Pancreas (tissue), 10 donors: ENCODE measurements at places on chromosomes 16 and 17. TPM values are rescaled to one million over a fixed set of nuclear protein-coding genes. Genes with fewer than 3 reads are reported as not detected.

DNA sequence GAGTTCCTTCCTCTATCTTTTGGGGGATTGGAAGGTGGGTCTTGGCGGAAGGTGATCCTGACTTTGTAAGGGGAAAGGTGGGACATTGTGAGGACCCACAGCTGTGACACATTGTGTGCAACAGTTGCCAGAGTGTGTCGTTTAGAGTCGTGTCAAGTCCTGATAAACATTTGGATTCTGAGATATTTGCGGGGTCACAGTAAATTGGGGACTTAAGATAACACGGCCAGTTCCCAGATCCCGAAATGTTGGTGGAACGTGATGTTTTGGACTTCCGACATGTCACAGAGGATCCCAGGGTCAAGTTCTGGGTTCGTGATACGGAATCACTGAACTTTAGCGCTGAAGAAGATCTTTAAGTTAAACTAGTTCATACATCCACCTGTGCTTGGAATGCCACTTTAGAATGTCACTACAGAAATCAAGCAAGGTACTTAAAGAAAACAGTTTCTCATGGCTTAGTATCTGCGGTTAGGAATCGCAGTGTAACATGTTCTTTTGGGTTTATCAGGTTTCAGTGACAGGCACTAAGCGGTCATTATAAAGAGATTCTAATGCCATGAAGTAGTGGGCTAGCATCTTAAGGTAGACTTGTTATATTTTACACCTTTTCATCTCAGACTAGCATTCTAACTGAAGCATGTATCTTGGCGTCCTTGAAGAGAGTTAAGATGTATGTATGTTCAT is 815 bp downstream of the ATAD5 start:
- no peak for DNase-seq
- no peaks in the 10 kb centered on the region for H3K27me3 ChIP-seq
- no peaks in the 10 kb centered on the region for H3K4me1 ChIP-seq

DNA sequence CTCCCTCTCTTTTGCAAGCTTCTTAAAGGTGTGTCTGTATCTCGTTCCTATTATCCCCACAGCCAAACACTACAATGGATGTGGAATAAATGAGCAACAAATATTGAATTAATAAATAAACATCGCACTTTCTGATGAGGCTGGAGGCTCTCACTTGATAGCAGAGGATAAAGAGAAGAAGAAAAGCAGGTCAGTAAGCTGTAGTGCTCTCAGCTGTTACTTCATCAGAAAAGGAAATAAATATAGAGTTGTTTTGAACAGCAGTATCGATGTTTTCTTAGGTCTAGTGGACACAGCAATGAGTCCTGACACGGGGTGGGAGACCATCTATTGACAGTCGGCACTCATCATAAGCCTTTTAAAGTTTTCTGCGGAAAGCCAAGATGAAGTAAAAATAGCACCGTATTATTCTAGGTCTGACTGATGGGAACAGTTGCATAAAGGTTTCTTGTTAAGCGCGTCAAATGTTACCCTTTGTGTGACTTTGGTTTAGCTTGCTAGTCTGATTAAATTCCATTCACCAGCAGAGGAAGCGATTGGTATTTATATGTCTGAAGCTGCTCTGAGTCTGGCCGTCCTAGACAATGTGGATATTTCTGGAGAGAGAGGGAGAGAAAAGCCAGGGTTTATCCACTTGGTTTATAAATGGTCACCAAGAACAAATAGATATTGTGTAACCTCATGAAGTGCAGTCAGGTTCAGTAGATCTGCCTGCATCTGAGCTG is 646.1 kb downstream of the CDH11 start:
- DNase-seq, result no peak
- no peak overlapping the region for H3K4me3 ChIP-seq
- peaks cover 24% of the 10 kb centered on the region for H3K4me1 ChIP-seq
- no peaks in the 10 kb centered on the region for H3K27me3 ChIP-seq
- no peaks in the 10 kb centered on the region for H3K36me3 ChIP-seq

DNA sequence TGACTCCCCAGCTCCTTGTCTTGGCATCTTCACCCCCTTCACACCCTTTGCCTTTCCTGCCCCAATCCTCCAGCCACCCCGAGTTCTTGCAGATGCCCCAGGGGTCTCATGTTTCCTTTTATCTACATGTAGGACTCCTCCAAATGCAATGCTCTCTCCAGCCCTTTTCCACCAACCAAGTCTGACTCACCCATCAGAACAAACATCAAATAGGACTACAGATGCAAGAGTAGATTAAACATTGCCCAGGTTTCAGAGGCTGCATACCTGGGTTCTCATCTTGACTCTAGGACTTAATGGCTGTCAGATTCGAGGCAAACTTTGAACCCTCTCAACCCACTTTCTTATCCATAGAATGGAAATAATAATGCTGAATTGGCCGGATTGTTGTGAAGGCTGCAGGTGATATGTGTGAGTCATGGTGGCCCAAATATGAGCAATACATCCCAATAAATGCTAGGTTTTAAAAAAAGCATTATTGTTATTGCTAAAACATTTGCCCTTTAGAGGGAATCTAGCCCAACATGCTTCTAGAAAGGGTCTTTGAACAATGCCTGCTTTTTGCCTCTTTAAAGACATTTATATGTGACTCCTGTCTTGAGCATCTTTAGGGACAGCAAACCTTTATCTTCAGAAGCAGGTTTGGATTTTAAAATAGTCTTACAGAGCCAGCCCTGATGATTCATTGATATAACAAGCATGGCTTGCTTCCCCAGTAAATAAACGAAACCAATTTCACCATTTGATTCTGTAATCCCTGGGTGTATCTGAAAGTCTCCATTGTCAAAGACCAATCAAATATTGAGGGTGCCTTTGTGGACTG is 310.1 kb downstream of the FOXL1 start:
- no peak for DNase-seq
- H3K4me1 ChIP-seq, result no peaks in the 10 kb centered on the region
- no peak overlapping the region for H3K4me3 ChIP-seq
- H3K27ac ChIP-seq, result no peak overlapping the region
- no peaks in the 10 kb centered on the region for H3K27me3 ChIP-seq
- H3K36me3 ChIP-seq, result no peaks in the 10 kb centered on the region

DNA sequence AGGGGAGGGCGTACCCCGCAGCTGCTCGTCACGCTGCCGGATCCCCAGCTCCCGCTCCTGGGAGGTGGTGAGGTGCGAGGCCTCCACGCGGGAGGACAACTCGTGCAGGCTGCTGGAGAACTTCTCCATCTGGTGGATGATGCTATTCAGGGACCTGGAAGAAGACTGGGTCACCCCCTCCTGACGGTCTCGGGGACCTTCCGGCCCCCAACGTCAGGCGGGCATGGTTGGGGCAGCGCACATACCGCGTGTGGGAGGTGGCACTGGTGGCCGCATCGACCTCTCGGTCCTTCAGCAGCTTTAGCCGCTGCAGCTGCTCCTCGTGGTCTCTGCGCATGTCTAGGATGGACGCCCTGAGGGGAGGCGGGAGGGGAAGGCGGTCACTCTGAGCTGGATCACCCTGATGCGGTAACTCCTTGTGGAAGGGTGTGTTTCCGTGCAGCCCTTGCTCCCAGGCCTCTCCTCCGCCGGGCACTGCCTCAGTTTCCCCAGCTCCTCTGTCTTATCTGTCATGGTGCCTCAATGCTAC is 13.3 kb upstream of the MRPL38 start:
- no peaks in the 10 kb centered on the region for H3K27me3 ChIP-seq
- no peak overlapping the region for H3K27ac ChIP-seq
- H3K36me3 ChIP-seq, result no peaks in the 10 kb centered on the region
- H3K4me1 ChIP-seq, result no peaks in the 10 kb centered on the region
- no peak for DNase-seq

GRCh38 chr16:64858076-64858475 is 263.8 kb downstream of the CDH11 start:
- no peaks in the 10 kb centered on the region for H3K27me3 ChIP-seq
- H3K4me1 ChIP-seq, result no peaks in the 10 kb centered on the region
- H3K4me3 ChIP-seq, result no peak overlapping the region
- H3K36me3 ChIP-seq, result no peaks in the 10 kb centered on the region
- DNase-seq, result no peak
- no peak overlapping the region for H3K27ac ChIP-seq

DNA sequence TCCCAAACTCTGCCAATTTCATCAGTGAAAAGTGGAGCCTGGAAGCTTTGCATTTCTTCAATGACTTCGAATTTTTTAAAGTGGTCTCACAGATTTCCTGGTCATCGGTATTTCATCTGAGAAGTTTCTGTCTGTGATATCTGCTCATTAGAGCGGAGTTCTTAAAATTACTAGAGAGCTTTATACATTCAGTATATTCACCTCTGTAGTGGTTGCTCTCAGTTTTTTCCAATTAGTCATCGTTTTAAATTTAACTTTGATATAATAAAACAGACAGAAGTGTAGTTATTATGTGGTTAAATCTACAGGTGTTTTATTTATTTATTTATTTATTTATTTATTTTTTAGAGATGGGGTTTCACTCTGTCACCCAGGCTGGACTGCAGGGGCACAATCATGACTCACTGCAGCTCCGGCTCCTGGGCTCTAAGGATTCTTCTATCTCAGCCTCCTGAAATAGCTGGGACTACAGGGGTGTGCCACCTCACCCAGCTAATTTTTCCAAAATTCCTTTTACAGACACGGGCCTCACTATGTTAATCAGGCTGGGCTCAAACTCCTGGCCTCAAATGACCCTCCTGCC is 16.0 kb downstream of the ARHGAP17 start:
- no peak for DNase-seq
- H3K4me3 ChIP-seq, result no peak overlapping the region
- no peaks in the 10 kb centered on the region for H3K27me3 ChIP-seq
- no peak overlapping the region for H3K27ac ChIP-seq
- H3K36me3 ChIP-seq, result no peaks in the 10 kb centered on the region

- no peak overlapping the region for H3K27ac ChIP-seq
- H3K4me1 ChIP-seq, result no peaks in the 10 kb centered on the region
- H3K27me3 ChIP-seq, result no peaks in the 10 kb centered on the region
- no peaks in the 10 kb centered on the region for H3K36me3 ChIP-seq
- no peak for DNase-seq
These were observed 79.8 kb upstream of the TMEM132E start for GRCh38 chr17:34499576-34499975.

DNA sequence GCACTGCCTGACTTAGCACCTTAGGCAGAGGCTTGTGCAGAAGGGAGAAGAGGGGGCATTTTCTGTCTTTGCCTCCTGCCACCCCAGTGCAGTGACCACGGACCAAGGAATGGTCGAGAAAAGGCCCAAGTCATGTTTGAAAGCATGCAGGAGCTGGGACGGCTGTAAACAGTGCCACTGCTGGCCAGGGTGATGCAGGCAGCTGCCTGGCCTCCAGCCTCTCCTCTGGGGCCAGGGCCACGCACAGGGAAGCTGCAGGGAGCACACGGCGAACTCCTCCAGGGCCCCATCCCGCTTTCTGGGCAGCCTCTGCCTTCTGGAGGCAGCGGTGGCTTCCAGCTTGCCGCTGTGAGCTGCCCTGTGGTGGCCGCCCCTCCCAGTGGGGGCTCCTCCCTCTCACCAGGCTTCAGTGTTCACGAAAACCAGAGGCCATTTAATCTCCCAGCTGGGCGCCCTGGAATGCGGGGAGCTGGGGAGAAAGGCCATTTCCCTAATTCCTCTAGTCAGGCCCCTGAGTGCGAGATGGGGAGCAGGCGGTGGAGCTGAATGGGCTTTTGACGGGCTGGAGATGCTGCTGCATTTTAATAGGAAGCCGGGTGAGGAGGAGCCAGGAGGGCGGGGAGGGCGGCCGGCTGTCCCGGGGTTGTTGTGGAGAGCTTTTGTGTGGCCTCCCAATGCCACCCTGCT is 28.7 kb upstream of the DNAI2 start:
- H3K27ac ChIP-seq, result no peak overlapping the region
- no peaks in the 10 kb centered on the region for H3K27me3 ChIP-seq
- no peak overlapping the region for H3K4me3 ChIP-seq
- H3K36me3 ChIP-seq, result no peaks in the 10 kb centered on the region

DNA sequence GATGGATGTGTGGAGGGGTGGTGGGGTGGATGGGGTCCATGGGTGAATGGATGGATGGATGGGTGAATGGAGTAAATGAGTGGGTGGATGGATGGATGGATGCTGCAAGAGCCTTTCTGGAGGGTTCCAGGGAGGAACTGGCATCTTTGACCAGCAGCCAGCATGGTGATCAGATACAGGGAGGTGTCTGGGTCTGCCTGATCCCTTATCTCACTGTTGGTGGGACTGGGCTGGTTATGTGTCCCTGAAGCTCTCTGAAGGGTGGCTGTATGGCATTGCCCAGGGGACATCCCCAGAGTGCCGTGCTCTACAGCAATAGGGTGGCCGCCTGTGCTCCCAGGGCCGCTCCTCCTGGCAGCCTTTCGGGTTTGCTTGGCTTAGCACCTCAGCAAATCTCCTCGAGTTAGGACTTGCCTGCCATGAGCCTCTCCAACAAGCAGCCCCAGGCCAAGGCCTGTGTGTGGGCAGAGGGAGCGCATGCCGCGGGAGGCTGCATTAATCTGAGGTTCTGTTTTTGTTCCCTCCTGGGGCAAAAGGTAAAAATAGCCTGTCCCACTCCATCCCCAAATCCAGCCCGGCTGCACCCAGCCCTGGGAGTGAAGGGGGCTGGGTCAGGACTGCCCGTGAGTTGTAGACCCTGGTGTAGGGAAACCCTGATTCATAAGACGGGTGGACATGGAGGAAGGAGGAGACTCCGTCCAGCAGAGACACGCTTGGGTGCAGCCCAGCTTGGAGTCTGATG is 165.4 kb downstream of the SEC14L1 start:
- DNase-seq, result no peak
- H3K4me3 ChIP-seq, result no peak overlapping the region
- no peaks in the 10 kb centered on the region for H3K27me3 ChIP-seq
- peak overlapping the region; percentile 36 for H3K27ac ChIP-seq
- peaks cover 16% of the 10 kb centered on the region for H3K4me1 ChIP-seq

DNA sequence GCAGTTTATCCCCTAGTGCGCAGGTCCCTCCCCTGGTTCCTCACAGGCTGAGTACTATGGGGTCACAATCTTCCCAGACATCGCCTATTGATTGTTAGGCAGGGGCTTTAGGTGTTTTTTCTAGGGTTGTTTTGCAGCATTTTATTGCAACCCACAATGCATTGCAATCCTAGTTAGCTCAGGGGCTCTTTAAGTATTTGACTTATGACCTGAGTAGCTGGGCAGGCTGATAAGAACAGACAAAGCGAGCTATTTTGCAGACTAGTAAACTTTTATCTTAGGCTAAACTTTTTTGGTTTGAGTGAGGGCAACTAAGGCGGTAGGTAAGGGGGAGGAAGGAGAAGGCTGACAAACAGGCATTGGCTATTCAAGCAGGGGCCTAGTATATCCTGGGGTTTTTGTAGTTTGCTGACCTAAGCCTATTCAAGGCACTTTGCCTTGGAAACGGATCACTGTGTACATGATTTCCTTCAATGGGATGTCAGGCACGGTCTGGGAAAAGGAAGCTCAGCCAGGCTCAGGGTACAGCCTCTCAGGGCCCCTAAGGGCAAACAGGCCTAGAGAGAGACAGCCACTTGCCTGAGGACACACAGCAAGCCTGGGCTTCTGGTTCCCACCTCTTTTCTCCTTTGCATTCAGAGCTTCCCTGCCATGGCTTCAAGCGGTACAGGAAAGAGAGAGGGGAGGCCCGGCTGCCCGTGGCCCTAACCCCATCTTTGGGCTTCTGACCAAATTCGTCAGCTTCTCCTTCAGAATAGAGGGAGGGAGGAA is 6.4 kb downstream of the DRC7 start:
- H3K36me3 ChIP-seq, result no peaks in the 10 kb centered on the region
- H3K4me1 ChIP-seq, result peaks cover 27% of the 10 kb centered on the region
- H3K4me3 ChIP-seq, result no peak overlapping the region
- H3K27me3 ChIP-seq, result no peaks in the 10 kb centered on the region
- peak overlapping the region; percentile 52 for H3K27ac ChIP-seq

The PIRT gene
- not detected for total RNA-seq
